Fibroblast of skin of back (primary cell): ENCODE measurements at places on chromosomes 1 and 21.

DNA sequence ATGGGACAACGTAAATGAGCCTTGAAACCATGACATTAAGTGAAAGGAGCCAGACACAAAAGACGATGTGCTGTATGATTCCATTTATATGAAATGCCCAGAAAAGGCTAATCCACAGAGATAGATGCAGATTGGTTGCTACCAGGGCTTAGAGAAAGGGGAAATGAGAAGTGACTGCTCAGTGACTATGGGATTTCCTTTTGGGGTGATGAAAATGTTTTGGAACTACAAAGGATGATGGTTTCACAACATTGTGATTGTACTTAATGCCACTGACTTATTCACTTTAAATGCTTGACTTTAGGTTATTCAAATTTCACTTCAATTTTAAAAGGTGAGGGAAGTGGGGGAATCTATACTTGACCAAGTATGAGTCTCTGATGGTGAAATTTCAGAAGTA lies 414.3 kb downstream of the SETD4 start:
- DNase-seq: no peak

DNA sequence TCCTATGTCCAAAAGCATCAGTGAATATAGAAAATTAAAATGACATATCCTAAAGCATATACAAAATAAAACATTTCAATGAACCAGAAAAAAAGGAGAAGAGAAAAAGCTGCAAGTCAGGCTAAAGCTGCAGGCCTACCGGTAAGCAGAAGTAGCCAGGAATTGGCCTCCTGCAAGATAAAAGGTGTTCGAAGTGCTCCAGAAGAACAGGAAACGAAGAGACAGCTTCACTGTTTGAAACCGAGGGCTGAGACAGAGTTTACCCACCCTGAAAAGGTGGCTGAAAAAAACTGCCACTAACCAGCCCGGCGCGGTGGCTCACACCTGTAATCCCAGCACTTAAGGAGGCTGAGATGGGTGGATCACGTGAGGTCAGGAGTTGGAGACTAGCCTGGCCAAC lies 37.4 kb downstream of the NSL1 start:
- DNase-seq: no peak

DNA sequence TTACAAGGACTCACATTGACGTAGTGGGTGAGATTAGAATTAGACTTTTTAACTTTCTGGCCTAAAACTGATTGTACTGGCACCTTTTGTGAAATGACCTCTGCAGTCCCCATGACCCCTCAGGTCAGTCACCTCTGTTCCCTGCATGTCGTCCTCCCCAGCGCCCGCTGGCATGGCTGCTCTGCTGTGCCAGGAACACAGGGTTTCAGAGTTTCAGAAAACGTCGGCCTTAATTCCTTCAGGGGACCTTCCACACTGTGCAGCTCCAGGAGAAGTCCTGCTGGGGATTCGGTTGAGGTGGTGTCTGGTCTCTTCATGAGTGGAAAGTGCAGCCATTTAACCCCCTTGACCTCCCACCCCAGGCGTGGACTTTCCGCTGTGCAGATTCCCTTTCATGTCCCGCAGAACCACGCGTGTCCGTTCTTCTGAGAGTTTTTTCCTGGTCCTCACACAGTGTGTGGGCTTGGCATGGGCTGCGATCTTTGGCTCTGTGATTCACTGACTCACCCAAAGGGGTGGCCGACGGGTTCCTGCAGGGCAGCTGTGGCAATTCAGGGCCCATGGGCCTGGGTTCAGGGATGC lies 158.4 kb upstream of the COL6A1 start:
- DNase-seq: no peak

DNA sequence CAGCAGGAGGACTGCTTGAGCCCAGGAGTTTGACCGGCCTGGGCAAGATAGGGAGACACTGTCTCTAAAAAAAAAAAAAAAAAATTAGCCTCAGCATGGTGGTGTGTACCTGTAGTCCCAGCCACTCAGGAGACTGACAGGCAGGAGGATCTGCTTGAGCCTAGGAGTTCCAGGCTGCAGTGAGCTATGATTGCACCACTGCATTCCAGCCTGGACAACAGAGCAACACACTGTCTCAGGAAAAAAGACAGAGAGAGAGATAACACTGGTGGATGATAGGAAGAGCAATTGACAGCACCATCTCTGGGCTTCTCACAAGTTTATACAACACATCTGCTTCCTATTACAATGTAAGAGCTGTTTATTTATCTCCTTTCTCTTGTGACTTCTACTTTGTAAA lies 2.4 kb upstream of the RNU11 start:
- DNase-seq: no peak

GRCh38 chr1:175933801-175934200 lies 190.4 kb upstream of the TNR start:
- peak; percentile 85 for DNase-seq

DNA sequence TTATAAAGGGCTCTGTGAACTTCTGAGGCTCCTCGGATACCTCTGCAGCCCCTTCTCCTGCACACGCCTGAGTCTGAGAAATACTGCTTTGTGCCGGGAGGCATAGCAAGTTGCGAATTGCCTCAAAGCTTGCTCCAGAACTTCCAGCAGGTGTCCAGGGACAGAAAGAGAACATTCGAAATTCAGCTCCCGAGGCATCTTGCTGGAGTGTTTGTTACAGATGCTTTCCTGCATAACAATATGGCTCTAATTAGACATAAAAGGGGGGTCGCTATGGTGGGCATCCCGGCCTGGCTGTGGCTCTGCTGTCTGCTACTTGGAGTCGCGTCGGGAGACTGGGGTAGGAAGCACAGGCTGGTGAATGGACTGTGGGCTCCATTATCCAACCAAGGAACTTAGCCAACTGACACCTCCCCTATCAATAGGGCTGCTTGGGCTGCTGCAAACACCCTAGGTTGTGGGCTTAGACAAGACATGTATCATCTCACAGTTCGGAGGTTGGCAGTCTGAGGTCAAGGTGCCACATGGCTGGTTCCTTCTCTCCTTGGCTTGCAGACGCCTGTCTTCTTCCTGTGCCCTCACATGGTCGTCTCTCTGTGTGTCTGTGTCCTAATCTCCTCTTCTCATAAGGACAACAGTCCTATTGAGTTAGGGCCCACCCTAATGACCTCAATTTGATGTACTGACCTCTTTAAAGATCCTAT lies 607.0 kb downstream of the NPHP4 start:
- DNase-seq: no peak

GRCh38 chr1:53316766-53317581 lies 10.9 kb downstream of the LRP8 start:
- no peak for DNase-seq

- no peak for DNase-seq
Observed at GRCh38 chr1:174939775-174940545, 59.8 kb upstream of the CACYBP start.

DNA sequence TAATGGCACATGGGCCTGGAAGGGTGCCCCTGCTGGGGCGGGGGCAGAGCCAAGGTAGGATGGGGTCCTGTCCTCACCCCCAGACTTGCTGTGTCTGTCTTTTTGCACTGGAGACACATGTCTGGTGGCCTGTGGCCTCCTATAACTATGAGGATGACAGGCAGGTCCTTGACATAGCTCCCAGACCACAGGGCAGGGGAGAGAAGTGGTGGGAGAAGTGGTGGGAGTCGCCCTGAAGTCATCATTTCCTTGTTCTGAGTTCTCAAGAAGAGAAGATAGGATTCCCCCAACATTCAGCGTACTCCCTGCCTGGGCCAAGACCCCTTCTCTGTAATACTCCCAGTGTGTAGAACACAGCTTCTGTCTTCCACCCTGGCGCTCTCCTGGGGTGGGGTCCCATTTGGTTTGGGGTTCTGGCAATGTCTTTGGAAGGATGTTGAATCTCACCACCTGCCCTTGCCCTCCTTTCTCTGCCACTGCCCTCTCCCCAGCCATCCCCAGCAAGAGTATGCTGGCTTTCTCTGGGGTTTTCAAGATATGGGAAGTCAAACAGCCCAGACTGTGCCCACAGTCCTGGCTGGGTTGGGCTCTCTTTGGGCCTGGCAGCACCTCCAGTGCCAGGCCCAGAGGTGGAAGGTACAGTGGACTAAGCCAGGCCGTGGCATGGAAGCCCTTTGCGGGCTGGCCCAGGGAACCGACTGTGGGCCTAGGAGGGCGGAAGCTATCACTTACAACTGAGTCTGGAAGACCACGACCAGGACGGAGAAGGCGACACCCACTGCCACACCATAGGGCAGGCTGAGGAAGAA lies 19.4 kb downstream of the SLC26A9 start:
- no peak for DNase-seq
